Articular chondrocyte of knee joint (primary cell): ENCODE measurements at places on chromosomes 2 and 18. TPM values are rescaled to one million over a fixed set of nuclear protein-coding genes. Genes with fewer than 3 reads are reported as not detected.

CASP10 gene
- total RNA-seq: 0.52 and 0.86 TPM in 2 replicates

ZNF521 gene
- total RNA-seq: 135 and 174 TPM in 2 replicates

CCDC148 gene
- 0.91 and 1.5 TPM in 2 replicates for total RNA-seq

DSG1 gene
- not detected in 2 replicates for total RNA-seq

MAL gene
- total RNA-seq: not detected in 2 replicates

LHCGR gene
- 0.32 and 0.39 TPM in 2 replicates for total RNA-seq

MC4R gene
- not detected in 2 replicates for total RNA-seq

VAMP8 gene
- total RNA-seq: 9.9 and 12.4 TPM in 2 replicates

CCDC178 gene
- total RNA-seq: not detected in 2 replicates

NT5C1B gene
- not detected in 2 replicates for total RNA-seq

FAM237A gene
- total RNA-seq: not detected in 2 replicates

AFTPH gene
- 36.6 and 41.6 TPM in 2 replicates for total RNA-seq

SIX2 gene
- total RNA-seq: 35.5 and 41.8 TPM in 2 replicates

EIF5B gene
- 15.7 and 23.7 TPM in 2 replicates for total RNA-seq

EPHA4 gene
- 24.6 and 36.0 TPM in 2 replicates for total RNA-seq

ERFE gene
- 3.3 and 3.7 TPM in 2 replicates for total RNA-seq

RESP18 gene
- not detected in 2 replicates for total RNA-seq

SGPP2 gene
- total RNA-seq: not detected in 2 replicates

RIT2 gene
- total RNA-seq: not detected in 2 replicates

PPM1G gene
- total RNA-seq: 51.8 and 52.4 TPM in 2 replicates

SCN7A gene
- not detected in 2 replicates for total RNA-seq

HOXD3 gene
- total RNA-seq: 3.7 and 6.4 TPM in 2 replicates

EML6 gene
- total RNA-seq: 0.39 and 0.86 TPM in 2 replicates

CNGA3 gene
- 0.43 TPM in 1 of 2 replicates, not detected in the other for total RNA-seq

PLB1 gene
- total RNA-seq: 3.0 and 4.1 TPM in 2 replicates

ABCG8 gene
- not detected in 2 replicates for total RNA-seq

RAD51AP2 gene
- under 0.01 TPM in 1 of 2 replicates, not detected in the other for total RNA-seq

ACMSD gene
- total RNA-seq: not detected in 2 replicates

DPP4 gene
- 36.2 and 81.0 TPM in 2 replicates for total RNA-seq

LONRF2 gene
- total RNA-seq: 0.39 and 0.86 TPM in 2 replicates

ECEL1 gene
- not detected in 2 replicates for total RNA-seq

NEU2 gene
- not detected in 2 replicates for total RNA-seq

CHAC2 gene
- 2.6 and 3.5 TPM in 2 replicates for total RNA-seq

SERPINB12 gene
- not detected in 2 replicates for total RNA-seq
